ENCODE measurements at places on chromosomes 2 and 18.

- no peak for DNase-seq
Measured at GRCh38 chr2:128444816-128445522, 126.3 kb upstream of the HS6ST1 start.

DNA sequence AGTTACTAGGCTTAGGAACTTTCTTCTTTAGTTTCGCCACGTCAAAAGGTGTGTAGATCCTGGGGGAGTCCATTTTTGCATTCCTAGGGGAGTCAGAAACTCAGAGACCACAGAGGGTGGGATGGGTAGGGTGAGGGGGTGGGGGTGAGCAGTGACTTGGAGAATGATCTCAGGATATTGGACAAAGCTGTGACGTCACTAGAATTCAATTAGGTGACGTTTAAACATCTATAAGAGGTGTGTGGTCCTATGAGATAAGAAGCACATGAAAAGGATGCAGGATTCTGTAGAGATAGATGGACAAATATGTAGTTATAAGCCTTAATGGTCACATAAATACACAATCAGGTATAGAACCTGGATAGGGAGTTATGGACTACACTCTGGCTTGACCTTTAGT is 21.5 kb downstream of the SLC4A3 start:
- no peak for DNase-seq

GRCh38 chr18:62745089-62745751 is 29.9 kb downstream of the PHLPP1 start:
- DNase-seq: no peak

DNA sequence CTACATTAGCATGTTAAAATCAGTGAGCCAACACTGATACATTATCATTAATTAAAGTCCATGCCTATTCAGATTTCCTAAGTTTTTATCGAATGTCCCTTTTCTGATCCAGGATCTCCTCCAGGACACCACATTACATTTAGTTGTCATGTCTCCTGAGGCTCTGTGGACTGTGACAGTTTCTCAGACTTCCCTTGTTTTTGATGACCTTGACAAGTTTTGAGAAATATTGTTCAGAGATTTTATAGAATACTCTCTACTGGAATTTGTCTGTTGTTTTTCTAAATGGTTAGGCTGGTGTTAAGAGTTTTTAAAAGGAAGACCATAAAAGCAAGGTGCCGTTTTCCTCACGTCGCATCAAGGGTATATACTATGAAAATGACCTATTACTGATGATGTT is 16.3 kb upstream of the MAPRE3 start:
- DNase-seq: no peak

GRCh38 chr2:12205086-12205485 is 458.7 kb downstream of the LPIN1 start:
- DNase-seq: no peak

DNA sequence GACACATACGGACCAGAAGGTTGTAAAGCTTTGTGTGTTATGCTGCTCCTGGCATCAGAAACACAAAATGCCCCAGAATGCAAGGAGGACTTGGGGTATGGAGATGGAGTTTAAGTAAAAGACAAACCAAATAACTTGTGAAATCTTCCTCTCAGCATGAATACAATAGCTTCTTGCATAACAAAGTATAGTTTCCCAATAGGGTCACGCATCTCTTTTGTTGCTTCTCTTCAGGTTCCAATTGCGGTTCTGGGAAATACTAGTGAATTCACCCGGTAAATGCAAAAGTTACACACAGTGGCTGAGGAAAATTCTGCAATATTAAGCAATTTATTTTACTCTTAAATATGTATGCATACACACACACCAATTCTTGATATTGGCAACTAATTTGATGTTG is 339.2 kb upstream of the EPHA4 start:
- no peak for DNase-seq

GRCh38 chr2:26054598-26055348 is 20.9 kb downstream of the RAB10 start:
- DNase-seq: no peak

GRCh38 chr2:3597567-3597966 is 2.7 kb downstream of the COLEC11 start:
- no peak for DNase-seq

DNA sequence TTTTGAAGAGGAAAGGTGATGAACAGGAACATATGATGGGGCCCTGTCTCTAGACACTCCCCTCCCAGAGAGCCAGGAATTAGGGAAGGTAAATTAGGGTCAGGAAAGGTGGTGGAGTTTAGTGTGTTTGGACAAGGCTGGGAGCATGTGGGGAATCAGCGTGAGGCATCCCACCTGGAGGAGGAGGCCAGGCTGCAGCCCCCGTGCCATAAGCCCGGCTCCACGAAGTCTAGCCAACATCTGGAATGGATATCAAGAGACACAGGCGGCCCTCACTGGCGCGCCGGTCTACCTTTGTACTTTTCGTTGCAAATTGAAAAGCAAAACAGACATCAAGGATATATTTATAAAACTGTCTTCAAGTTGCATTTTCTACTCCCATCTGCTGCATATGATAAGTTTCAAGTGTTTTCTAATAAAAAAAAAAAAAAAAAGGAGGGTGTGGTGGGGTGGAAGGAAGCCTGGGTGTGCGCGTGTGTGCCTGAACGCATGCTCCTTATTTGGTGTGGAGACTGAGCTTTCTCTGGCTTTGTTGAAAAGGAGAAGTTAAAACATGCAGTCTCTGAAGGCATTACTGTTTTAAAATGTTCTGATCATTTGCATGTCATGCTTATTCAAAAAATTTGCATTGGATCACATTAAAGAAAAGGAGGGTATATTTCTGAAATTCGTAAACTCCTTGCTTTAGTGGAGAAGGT is 546.7 kb upstream of the ID2 start:
- peak; percentile 96 for DNase-seq

DNA sequence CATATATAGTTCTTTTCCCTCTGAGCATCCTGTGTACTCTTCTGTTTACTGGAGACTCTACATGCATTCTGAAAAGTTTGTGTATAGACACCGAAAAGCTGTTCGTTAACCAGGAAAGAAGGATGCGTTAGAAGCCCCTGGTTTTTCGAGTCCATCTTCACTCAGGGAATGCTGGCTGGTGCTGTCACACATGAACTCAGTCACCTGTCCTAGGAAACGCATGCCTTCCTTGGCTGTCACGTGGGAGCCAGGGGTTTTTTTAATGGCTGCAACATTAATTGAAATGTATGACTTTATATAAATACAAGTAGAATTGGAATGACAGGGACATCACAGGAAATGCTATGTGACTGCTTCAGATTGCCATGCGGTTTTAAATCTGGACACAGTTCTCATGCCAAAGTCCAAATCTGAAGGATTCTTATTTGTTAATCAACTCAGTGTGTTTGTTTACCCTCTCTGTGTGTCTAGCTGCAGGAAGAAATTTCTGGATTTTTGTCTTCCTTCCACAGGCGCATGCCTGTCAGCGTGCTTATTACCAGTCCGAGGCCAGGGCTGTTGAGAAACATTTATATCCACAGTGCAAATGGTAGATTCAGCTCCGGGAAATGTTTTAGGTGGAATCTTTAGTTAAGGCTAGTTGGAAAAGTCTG is 2.6 kb downstream of the RAMP1 start:
- no peak for DNase-seq

DNA sequence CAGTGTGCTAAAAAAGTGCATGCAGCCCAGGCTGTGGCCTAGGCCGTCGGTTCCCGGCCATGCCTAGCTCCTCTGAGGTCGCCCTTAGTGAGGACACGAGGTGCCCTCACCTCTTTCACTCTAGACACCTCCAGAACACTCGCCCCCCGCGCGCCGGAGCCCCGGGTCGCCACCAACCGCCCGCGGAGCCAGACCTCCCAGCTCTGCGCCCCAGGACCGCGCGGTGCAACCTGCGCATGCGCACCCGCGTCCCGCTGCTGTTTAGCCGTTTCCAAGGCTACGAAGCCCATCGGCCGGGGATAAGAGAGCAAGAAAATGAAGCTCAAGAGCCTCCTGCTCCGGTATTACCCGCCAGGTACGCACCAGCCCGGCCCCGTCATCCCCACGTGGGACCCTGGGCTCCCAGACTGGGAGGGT is at the start of gene DAW1:
Gene DAW1 (plus strand): TSS at position 257 of the 417 bp plus-strand sequence. CDS start 59 bp downstream, at position 316.
- DNase-seq: no peak

- no peak for DNase-seq
Measured at GRCh38 chr2:83900862-83901261, 558.2 kb downstream of the SUCLG1 start.

DNA sequence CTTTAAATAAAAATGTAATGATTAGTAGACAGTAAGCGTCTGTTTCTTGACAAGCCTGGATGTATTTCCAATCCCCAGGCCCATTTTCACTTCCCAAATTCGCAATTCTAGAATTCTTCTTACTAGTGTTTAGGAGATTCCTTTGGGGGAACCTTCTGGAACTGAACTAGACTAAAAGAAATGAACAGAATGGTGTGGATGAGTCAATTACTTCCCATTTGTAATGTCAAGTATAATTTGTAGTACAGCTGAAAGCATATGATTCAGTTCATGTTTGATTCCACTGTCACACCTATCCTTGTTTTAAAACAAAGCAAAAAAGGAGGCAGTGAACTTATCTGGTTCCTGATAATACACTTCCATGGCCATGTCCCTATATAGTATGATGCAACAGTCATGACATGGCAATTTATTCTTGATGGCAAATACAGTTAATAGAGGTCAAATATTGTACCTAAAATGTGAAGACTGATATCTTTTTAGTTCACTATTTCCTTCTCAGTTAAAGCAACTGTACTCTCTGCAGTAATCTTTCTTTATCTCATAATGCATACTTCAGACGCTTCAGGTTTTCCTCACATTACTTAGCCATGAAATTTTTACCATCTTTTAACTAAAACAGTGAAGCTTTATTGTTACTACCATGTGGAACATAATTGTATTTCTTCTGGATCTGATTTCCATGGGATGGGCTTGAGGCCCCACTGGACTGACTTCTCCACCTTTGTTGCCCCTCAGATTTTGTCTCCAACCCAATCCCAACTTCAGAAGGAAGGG is 2.0 kb downstream of the IDH1 start:
- DNase-seq: no peak

DNA sequence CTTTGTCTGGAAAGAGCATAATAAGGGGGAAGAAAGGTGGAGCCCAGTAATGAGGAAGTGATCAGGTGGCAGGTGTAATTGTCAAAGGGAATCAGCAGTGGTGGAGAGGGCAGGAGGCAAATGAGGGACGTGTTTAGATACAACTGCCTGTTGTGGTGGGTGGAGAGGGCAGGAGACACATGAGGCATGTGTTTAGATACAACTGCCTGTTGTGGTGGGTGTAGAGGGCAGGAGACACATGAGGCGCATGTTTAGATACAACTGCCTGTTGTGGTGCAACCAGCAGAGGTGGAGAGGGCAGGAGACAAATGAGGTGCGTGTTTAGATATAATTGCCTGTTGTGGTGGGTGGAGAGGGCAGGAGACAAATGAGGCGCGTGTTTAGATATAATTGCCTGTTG is 173.1 kb downstream of the ANKRD30B start:
- DNase-seq: peak; percentile 36

GRCh38 chr2:38237311-38237710 is 139.8 kb downstream of the ATL2 start:
- no peak for DNase-seq

DNA sequence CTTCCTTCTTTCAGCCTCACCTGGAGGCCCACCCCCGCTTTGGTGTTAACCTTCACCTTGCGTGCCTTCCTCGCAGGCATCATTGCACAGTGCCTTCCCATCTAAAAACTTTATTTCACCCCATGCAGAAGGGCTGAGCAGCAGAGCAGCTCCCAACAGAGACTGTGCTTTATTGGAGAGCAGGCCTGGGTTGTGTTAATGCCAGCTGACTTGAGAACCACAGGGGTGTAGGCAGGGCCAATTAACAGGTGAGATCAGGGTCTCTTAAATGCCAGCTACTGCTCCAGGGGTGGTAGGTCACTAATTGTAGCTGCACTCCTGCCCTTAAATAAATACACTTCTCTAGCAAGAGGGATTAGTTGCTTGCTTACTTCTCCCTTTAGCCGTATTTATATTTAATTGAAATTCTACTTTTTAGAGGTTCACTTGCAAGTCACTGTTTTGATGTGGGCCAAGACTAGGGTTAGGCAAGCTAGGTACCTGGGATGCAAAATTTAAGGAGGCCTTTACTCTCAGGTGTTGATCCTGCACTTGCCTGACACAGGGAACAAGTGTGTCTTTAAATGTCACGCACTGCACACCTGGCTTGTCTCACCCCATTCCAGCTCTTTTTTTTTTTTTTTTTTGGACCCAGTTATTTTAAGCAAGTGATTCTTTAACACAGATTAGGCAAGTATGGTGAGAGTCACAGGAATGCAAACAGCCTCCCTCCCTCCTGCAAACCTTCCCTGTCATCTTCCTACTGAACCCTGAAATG is 54.5 kb downstream of the LYPD1 start:
- DNase-seq: peak; percentile 24

DNA sequence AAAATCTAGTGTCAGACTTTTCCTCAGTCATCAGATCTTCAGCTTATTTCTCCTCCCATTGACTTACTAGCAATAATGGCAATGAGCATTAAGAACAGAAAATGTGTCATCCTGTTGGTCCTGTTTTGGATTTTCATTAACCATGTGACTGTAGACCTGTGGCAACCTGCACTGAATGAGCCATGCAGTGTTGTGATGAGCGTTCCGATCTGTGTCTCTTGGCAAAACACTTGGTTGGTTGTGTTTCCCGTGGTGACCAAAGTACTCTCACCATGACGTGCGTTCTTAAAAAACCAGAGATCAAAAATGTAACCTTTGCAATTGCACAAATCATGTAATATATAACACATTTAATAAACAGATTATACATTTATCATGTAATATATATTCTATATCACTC is 138.6 kb downstream of the MAP3K20 start:
- no peak for DNase-seq

DNA sequence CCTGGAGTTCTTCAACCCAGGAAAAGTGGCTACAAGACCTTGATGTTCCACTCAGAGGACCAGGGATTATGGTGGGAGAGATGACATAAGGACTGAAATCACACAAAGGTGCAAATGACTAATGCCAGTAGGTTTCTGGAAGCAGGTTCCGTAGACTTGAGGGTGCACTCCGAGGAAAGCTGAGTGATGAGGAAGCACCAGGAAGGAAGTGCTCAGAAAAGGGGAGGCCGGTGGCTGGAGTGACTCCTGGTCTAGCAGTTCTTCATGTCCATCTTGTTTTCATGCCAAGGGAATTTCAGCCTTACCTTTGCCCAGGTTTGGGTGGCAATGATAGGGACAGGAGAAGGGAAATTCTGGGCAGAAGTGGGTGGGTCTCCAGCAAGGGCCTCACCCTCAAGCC is 74.5 kb downstream of the TMEM17 start:
- DNase-seq: no peak

GRCh38 chr2:40416486-40416885 is 35.4 kb downstream of the SLC8A1 start:
- DNase-seq: no peak

DNA sequence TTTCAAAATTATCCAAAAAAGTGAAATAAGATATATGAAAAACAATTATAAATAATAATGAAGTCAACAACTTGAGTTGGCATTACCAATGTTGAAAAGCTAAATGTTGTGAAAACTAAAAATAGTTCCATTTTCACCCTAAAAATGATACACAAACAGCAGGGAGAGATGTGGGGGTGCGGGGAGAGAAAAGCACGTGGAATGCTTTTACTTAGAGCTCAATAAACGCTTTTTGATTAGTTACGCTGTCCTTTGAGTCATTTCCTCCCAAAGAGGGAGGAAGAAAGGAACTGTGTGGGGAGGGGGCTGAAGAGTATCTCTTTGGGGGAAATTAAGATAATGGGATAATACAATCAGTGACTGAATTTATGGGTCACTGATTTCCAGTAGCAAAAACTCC is 29.2 kb downstream of the ZNF521 start:
- no peak for DNase-seq

- no peak for DNase-seq
Measured at GRCh38 chr18:75962036-75962572, 532.9 kb downstream of the ZNF516 start.
